Activated CD4-positive, CD25-positive, alpha-beta regulatory T cell treated with anti-CD3 and anti-CD28 coated beads, Interleukin-2, amount 50 U/mL, for 16 hours (primary cell): ENCODE measurements at places on chromosomes 2 and 18.

DNA sequence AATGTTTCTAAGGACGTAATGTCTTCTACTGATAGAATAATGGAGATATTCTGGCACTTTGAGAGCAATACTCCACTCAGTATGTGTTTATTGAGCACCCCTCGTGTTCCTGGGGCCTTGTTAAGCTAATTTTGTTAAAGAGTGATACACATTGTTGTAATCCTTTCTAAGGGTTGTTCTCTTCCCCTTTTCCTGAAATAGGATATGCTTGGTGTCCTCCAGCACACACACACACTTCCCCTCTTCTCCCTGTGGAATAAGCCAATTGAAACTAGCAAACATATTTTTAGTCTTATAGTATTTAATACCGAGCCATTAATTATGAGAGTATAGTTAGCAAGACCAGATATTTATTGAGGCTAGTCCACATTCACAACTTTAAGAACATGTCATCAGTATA, 114.1 kb downstream of the CRIM1 start:
- DNase-seq: no peak

DNA sequence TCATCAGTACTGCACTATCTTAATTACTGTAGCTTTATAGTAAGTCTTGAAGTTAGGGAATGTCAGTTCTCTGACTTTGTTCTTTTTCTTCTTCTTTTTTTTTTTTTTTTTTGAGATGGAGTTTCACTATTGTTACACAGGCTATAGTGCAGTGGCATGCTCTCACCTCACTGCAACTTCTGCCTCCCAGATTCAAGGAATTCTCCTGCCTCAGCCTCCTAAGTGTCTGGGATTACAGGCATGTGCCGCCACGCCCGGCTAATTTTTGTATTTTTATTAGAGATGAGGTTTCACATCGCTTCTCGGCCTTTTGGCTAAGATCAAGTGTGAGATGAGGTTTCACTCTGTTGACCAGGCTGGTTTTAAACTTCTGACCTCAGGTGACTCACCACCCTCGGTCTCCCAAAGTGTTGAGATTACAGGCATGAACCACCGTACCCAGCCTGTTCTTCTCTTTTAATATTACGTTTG, 41.9 kb upstream of the TANC1 start:
- DNase-seq: no peak

- DNase-seq: no peak
Observed at GRCh38 chr2:36492216-36492945, 105.6 kb downstream of the FEZ2 start.

DNA sequence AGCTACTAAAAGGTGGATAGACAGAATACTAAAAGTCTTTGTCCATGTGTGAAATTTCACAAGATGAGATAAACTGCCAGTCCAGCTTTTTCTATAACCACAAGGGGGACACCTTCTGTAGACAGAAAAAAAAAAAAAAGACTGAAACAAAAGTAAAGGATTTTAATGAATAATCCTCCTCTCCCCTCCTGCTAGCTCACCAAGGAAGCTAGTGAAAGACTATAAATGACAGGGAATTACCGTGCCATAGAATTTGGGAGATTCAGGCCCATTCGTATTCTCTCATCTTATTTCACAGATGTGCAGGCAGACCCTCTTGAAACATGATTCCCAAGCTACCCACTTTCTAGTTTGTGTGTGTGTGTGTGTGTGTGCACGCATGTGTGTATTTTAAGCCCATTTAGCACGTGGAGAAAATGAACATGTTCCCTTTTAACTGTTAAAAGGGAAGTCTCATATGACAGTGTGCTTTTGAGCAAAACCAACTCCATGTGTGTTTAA, 36.3 kb upstream of the SLC8A1 start:
- DNase-seq: no peak

DNA sequence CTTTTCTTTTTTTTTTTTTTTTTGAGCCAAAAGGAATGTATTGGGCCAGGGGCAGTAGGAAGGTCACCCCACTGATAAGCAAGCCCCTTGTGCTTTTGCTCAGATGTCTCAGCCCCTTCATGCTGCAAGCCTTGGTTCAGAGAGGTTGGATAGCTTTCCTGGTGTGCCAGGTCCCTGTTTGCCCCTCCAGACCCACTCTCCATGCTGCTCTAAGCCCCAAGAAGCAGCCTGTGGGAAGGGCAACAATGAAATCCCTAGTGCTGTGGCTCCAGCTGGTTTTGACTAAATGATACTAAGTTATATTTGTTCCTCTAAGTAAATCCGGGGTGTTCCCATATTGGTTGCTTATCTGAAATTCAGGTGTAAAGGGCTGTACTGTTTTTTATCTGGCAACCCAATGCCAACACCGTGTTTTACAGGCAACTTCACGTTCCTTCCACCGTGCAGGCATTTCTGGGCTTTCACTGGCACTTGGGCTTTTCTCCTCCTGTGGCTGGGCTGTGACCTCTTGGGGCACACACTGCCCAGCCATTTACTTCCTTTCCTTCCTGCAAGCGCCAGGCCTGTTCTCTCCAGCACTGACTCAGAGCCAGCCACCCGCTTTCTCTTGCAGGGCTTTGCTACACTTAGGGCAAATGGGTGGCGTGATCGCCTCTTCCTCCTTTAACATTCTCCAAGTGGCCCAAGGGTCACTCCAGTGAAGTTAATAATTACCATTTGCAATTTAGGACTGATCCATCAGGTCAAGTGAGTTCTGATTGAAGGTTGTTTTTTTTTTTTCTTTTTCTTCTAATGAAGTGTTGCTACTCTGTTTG, 21.6 kb downstream of the MERTK start:
- no peak for DNase-seq

DNA sequence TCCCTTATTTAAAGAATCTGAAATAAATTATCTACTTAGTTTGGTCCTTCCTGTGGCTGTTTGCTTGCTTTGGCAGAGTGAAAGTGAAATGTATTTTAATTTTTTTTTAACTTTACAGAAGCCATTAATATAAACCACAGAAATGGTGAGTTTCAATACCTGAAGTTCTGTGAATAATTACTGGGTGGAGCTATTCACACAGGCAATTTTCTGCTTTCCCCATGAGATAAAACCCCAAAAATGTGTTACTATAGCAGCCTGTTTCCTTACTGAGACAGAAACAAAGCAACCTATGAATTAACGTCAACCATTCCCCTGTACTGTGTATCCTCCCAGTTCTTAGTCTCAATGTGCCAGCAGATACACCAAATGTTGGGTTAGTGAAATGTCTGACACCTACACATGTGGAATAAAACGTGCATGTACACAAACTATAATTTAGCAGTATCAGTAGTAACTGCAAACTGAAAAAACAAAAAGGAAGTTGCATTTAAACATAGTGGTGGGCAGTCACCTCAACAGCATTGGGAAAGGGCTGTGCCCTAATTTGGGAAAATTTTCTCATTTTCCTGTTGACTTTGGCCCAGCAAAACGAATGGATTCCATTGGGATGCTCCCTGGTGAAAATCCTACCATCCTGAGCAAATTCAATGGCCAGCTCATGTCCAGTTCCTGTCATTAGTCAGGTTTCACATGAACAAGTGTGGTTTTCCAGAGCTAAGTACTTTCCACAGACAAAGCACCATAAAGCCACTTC, 73.1 kb upstream of the RMDN2 start:
- DNase-seq: no peak
